ENCODE measurements at places on chromosomes 3 and 15.

- no peak for DNase-seq
Measured at GRCh38 chr3:195704433-195704999, 16.3 kb upstream of the MUC20 start.

- DNase-seq = no peak
Measured at GRCh38 chr3:23602971-23603370, 202.8 kb upstream of the UBE2E1 start.

DNA sequence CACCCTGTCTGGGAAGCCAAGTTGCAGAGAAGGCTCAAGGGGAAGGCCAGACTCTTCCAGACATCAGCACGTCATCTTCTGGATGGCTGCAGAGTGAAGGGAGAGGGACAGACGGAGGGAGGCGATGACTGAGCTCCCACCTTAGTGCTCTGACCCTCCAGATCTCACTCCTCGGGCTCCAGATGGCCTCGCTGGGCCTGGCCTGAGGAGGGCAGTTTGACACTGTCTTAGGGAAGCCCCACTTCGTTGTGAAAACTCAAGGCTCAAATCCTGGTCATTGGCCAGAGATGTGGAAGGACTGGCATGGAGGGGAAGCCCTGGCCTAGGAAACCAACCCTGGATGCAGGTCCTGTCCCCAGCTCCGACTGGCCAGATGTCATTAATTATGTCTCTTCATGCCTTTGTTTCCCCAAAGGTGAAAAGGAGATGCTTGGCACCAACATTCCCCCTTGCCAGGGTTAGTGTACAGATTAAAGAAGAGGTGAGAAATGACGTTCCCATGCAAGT, 70.4 kb downstream of the ADCY5 start:
- DNase-seq = no peak

GRCh38 chr3:52041118-52041731, 15.1 kb downstream of the DUSP7 start:
- no peak for DNase-seq

- no peak for DNase-seq
Measured at GRCh38 chr15:87268675-87269074, 987.9 kb downstream of the NTRK3 start.

DNA sequence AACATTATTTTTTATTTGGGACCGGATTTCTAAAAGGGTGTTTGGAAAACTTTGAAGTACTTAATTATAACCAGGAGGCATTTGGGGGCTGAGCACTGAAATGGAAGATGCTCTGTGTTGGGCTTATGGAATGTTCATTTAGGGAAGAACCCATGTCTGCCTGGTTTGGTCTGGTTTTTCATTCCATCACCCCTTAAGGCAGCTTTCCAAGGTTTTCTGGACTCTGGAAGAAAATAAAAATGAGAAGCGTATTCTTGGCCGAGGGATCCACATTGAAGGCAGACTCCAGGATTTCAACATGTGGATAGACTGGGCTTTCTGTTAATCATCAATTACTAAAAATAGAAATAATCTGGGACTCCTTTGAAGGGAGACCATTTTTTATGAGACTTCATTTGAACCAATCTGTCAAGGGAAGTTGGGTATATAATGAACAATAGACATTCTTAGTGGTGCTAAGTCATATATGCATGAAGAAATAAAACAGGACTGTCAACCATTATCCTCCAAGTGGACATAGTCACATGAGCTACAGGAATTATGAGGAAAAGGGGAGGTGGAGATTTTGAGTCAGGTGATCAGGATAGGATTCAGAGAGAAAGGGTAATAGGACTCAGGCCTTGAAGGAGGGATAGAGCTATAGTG, 270.5 kb upstream of the ADAMTS9 start:
- DNase-seq = no peak

GRCh38 chr3:50266017-50266416, 2.9 kb upstream of the SEMA3B start:
- DNase-seq = no peak

- DNase-seq = no peak
Measured at GRCh38 chr3:39271363-39271914, 8.4 kb downstream of the CX3CR1 start.

GRCh38 chr3:150970665-150971324, 1.7 kb downstream of the CLRN1 start:
- no peak for DNase-seq

DNA sequence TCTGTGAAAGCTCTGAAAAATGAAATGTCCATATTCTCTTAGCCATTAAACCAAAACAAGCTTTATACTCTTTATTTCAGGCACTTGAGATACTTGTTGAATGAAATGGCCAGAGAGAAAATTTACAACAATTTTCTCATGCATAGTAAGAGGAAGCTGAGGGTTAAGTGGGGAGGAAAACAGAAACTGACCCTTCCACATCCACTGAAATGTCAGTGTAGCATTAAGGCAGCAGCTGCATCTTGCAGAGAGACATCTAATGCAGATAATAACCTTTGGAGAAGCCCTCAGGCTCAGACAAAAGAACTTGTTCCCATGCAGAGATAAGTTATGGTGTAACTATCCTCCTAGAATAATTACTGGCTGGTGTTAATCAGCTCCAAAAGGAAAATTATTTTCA, 34.0 kb downstream of the ZDHHC23 start:
- DNase-seq = no peak

GRCh38 chr3:134466331-134466730, 19.5 kb downstream of the ANAPC13 start:
- DNase-seq = no peak

GRCh38 chr15:25789616-25789999, 73.5 kb downstream of the ATP10A start:
- no peak for DNase-seq

DNA sequence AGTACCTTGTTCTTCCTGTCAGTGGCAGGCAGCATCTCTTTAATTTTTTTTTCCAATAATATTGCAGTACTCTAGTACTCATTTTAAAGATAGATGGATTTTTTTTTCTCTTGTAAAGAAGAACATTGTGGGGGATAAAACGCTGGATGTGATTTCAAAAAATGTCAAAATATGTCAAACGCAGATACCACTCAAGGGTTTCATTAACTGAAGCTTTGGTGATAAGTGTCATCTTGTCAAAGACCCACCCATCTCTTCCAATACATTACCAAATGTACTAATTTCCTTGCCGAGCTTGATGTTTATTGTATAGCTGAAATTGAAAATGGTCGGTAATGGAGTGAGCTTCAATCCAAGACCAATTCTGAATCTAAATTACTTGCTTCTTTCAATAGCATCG, 332.4 kb upstream of the SOX2 start:
- no peak for DNase-seq

All from activated naive CD8-positive, alpha-beta T cell treated with anti-CD3 and anti-CD28 coated beads, Interleukin-2, amount 10 ng/mL, durations not matched to agents 7 days and 5 days (primary cell).